ENCODE measurements at places on chromosomes 11 and 22. TPM values are rescaled to one million over a fixed set of nuclear protein-coding genes. Genes with fewer than 3 reads are reported as not detected.

The FAM227A gene
- total RNA-seq: 1.9 TPM

The OSBP2 gene
- total RNA-seq: 6.8 TPM

The SLC17A6 gene
- total RNA-seq: not detected

The OSBPL5 gene
- 21.8 TPM for total RNA-seq

The SYT13 gene
- 1.5 TPM for total RNA-seq

The MPPED2 gene
- 7.8 TPM for total RNA-seq

GRCh38 chr11:44592125-44592940 is 26.9 kb downstream of the CD82 start:
- DNase-seq: peak; percentile 64

DNA sequence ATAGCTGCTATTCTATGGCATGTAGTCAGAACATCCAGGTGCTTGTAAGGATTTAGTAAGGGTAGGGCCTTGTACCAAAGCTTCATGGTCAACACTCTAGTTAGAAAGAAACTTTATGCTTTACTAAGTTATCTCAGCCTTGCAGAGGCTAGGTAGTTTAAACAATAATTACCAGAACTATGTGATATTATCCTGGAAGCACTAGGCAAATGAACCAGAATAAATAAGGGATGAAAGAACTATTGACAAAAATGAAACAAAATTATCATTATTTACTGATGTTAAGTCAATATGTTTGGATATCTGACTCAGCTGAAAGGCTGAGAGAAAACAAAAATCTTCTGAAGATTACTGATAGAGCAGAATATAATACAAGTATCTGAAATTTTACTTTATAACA is 1089.1 kb upstream of the RAG2 start:
- DNase-seq: no peak

- no peak for DNase-seq
Observed at GRCh38 chr11:79017811-79018210, 423.0 kb downstream of the TENM4 start.

DNA sequence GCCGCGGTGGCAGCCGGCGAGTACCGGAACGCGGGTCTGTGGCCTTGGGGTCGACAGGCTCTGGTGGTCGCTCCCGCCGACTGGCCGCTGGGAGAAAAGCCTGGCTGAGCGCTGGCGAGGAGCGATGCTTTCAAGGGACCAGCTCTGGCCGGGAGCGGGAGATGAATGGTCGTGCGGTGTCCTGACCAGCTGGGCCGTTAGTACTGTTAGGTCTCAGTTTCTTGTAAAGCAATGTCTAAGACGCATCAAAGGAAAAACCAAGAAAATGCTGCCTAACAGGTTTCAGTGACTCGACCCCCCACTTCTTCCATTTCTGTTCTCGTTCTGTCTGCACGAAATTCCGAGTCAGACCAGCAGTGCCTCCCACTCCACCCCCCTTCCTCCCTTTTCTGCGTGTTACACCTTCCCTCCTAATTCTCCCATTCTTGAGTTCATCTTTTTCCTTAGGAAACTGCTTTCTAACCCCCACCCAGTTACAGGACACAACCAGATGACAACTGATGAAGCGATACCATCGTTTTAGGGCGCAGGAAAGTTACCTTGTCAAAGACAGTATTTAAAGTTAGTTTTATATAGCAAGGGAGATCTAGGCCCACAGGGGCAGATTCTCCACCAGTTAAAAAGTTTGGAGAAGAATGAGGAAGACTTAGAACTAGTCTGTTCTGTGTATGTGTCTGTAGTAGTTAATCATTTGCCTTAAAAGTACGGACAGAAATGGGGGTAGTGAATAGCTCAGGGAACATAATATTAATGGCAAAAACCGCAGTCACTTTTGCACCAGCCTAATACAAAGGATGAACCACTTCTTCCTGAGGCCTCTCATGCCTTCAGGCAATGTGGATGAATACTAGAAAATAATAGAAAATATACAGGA is 1.0 kb downstream of the CUL5 start:
- peak; percentile 12 for DNase-seq

GRCh38 chr11:128465531-128465930 is 121.8 kb downstream of the ETS1 start:
- no peak for DNase-seq
